ENCODE measurements at places on chromosomes 16 and 17.
A peak's percentile ranks its signal among the peaks of the same experiment; 100 is the strongest.

DNA sequence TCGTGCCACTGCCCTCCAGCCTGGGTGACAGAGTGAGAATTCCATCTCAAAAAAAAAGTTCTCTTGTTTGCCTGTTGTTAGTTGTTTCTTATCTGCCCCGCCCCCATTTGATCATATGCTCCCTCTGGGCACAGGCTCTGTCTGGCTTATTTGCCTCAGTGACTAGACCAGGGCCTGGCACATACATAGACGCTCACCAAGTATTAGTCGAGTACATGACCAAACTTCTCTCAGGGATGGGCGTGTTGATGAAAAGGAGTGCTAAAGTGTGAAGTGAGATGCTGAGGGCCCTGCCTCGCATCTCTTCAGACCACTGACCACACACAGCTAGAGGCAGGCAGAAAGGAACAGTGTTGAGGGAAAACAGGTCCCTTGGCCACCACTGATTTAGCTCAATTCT lies 3.3 kb upstream of the HELZ start:
- no peak for DNase-seq

GRCh38 chr16:82979406-82980111 lies 352.8 kb downstream of the CDH13 start:
- DNase-seq = peak; percentile 16

DNA sequence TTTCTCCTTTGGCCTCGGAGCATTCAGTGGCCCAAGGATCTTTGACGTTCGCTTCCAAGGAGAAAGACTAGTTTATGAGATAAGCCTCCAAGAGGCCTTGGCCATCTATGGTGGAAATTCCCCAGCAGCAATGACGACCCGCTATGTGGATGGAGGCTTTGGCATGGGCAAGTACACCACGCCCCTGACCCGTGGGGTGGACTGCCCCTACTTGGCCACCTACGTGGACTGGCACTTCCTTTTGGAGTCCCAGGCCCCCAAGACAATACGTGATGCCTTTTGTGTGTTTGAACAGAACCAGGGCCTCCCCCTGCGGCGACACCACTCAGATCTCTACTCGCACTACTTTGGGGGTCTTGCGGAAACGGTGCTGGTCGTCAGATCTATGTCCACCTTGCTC lies 1.4 kb downstream of the AOC3 start:
- DNase-seq = no peak

GRCh38 chr17:65449495-65449894 lies 112.0 kb downstream of the AXIN2 start:
- DNase-seq = no peak

DNA sequence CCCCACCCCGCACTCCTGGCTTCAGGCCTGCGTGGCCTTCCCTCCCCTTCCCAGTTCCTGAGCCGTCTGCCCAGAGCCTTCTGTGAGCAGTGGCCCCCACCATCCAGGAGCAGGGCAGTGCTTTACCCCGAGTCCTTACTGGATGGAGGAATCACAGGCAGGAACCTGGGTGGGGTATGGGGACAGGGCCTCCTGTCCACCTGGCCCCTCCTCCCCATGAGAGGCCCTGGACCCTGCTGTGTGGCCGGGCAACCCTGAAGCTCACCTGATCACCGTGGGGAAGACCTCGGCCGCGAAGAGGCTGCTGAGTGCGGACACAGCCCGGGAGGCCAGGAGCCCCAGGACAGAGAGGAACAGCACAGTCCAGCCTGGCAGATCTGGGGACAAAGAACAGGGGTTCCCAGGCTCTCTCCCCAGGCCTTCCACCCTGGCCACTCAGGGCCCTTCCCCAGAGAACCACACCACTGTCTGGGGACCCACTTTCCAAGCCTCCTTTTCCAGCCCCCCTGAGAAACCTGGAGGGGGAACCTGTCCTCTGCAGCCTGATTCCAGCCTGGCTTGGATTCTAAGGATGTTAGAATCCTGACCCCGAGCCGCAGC lies 3.2 kb downstream of the SLC22A31 start:
- no peak for DNase-seq

GRCh38 chr17:73888862-73889261 lies 244.6 kb upstream of the SDK2 start:
- DNase-seq = no peak

DNA sequence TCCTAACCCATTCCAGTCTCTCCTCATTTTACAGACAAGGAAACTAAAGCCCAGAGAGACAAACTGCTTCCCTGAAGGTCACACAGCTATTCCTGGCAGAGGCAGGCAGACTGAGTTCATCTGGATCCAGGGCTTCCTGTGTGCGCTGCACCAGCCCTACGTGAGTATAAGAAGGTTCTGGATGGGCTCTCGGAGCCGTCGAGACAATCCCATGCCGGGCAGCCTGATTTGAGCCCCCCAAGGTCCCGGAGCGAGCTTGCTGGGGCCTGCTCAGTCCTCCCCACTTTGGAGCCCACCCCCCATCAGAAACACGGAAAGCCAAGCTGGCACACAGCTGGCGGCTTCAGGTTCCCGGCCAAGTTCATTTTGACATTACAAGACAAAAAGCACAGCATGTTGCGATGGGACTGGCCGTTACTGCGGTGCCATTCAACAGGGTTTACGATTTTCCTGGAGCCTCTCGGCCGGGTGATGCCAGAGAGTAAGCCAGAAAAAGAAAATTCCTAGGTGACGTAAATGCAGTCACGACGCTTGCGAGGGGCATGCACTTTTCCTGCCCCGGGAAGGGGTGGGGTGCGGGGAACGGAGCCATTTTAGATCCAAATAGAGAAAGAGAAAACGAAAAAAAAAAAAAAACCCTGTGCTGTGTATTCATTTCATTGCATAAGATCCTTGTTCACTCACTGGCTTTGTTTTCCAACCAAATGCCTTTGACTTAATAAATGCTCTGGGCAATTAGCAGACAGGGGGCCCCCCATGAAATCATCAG lies 167.1 kb upstream of the FOXF1 start:
- DNase-seq = peak; percentile 83

GRCh38 chr16:1997494-1998359 lies 8.0 kb downstream of the SYNGR3 start:
- peak; percentile 89 for DNase-seq

DNA sequence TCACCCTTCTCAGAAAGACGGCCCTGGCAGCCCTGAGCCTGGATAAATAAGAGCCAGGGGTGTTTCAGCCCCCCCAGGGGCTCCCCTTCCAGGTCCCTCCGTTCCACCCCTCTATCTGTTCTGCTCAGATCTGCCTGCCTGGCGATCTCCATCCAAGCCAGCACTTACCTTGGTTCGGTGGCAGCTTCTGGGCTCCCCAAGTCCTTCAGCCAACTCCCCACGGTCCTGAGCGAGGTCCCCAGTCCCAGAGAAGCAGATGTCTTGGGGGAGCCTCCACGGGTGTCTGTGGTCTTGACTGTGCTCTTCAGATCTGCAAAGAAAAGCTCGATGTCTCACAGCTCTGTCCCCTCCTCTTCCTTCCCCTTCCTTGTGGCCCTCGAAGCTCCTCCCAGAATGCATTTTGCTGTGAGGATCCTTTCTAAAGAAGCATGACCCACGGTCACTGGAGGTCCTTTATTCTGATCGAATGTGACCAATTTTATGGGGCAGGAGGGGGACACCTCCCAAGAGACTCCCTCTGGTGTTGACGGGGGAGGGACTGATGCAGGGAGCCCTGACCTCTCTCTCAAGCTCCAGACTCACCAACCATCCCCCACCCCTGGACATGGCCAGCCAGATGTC lies at the start of gene PIK3R6:
TSS of gene PIK3R6 (minus strand) at position 314 of the 621 bp plus-strand sequence. CDS start 17,880 bp downstream, outside the sequence.
- no peak for DNase-seq

GRCh38 chr17:59783221-59784047 lies 76.0 kb downstream of the VMP1 start:
- DNase-seq = peak; percentile 64

- no peak for DNase-seq
Observed at GRCh38 chr16:47861999-47862398, 293.8 kb downstream of the ABCC12 start.

GRCh38 chr17:13885953-13886889 lies 183.1 kb upstream of the COX10 start:
- peak; percentile 75 for DNase-seq
